ENCODE measurements at places on chromosomes 6 and 20.

- no peak for DNase-seq
Measured at GRCh38 chr20:40368876-40369275, 320.2 kb downstream of the MAFB start.

- DNase-seq: no peak
Measured at GRCh38 chr6:112253498-112253840, 898 bp downstream of the LAMA4 start.

DNA sequence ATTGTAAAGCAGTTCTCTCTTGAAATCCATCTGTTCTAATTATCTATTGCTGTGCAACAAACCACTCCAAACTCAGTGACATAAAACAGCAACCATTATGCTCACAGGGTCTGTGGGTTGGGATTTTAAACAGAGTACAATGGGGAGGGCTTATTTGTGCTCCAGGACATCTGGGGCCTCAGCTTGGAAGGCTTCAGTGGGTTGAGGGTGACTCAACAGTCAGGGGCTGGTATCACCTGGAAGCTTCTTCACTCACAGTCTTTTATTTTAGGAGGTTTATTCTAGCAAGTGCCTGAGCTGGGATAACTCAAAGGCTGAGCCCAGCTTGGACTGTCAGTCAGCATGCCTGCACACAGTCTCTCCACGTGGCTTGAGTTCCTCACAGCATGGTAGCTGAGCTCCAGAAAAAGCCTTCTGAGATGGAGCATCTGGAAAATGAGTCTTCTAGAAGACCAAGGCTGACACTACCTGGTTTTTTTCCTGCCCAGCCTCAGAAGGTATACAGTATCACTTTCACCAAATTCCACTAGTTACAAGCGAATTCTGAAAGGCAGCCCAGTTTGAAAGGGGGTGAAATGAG is 234.6 kb upstream of the ID4 start:
- DNase-seq: no peak

DNA sequence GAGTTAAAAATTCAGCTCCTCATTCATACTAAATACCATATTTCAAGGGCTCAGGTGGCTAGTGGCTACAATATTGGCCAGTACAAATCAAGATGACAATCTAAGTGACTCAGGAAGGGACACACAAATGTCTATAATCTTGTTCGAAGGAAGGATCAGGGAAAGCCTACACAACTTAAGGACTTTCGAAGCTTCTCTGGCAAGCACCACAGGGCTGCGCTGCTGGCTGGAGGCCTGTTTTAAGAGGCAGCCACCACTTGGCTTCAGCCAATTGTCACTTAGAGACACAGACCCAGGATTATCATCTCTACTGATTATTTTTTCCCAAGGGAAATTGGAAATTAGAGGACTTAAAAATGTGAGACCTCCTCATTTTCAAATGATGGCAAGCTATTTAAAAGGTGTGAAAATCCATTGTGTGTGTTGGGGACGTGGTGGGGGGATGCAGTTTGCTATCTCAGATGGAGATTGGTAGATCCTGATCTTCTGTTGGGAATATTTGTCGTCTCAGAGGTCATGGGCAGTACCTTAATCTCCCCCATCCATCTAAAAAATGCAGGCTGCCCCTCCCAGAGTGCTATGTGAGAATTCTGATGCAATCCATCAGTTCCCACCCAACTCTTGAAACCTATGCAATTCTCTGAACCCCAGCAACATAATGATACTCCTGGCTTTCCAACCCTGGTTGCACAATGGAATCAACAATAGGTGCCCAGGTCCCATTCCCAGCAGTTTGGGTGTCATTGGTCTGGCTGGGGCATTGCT is 11.3 kb downstream of the ARHGAP40 start:
- DNase-seq: no peak

GRCh38 chr20:22402550-22402949 is 181.8 kb downstream of the FOXA2 start:
- DNase-seq: no peak

- DNase-seq: no peak
Measured at GRCh38 chr6:52180787-52181558, 5.2 kb upstream of the IL17A start.

DNA sequence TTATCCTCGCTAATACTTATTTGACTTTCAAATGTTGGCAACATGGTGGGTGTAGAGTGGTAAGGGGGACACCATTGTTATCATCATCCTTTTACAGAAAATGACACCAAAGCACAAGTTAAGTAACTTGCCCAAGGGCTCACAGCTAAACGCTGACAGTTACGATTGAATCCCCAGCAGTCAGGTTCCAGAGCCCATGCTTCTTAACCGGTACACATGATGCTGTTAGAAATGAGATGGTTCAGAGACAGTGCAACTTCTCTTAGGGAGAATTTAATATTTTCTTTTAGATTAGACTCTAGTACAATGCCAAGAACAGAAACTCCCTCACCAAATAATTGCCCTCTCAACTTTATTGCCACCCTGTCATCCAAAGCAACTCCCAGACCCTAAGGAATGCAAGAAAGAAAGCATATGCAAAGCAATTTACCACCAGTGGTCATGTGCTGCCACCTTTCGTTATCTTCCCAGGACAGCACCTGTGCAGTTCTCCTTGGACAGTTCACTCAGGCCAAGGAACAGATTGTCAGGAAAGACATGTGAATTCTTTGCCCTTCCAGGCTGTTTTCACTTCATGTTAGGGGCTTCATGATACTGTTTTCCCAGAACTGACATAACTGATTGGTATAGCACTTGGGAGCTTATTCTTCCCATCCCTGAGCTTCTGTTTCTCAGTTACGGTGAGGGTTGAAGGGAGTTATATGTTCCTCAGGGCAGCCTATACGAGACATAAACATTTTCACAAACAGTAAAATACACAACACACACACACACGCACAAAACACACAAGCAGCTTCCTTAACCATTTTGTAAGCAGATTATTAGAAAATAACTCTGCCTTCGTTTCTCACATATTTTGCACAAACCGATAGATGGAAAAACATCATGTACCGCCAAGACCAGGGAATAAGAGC is 5.1 kb downstream of the HLA-DMA start:
- DNase-seq: peak; percentile 33

GRCh38 chr6:31462026-31462963 is 35.6 kb upstream of the MICB start:
- DNase-seq: no peak

- DNase-seq: no peak
Measured at GRCh38 chr20:20743511-20744169, 31.2 kb upstream of the RALGAPA2 start.

GRCh38 chr6:144215402-144215931 is 65.2 kb downstream of the STX11 start:
- DNase-seq: peak; percentile 11

DNA sequence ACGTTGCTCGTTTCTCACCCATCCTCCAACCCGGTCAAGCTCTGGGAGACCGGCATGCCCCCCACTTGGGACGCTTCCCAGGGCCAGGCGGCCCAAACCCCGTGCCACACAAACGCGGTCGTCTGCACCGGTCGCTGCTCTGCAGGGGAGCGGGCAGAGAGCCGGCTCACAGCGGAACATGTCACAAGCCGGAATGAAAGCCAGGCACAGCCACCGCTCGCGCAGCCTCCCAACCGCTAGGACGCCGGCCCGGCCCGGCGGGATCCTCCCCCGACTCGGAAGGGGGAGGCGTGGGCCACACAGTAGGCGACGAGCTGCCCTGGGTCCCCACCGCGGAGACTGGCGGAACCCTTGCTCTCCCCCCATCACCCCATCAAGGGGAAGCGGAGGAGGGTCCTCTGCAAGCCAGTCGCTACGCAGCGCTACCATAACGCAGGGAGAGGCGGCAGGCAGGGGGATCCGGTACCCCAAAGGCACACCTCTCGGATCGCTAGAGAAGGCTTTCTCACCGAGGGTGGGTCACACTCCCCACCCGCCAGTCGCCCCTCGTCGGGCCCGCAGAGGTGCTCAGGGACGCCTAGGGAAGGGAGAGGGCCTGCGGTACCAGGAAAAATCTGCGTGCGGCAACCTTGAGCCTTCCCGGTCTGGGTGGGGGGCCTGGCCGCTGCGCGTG is 768.4 kb upstream of the DEFB115 start:
- DNase-seq: no peak

- DNase-seq: no peak
Measured at GRCh38 chr6:26156850-26157250, 69.6 kb downstream of the HFE start.

DNA sequence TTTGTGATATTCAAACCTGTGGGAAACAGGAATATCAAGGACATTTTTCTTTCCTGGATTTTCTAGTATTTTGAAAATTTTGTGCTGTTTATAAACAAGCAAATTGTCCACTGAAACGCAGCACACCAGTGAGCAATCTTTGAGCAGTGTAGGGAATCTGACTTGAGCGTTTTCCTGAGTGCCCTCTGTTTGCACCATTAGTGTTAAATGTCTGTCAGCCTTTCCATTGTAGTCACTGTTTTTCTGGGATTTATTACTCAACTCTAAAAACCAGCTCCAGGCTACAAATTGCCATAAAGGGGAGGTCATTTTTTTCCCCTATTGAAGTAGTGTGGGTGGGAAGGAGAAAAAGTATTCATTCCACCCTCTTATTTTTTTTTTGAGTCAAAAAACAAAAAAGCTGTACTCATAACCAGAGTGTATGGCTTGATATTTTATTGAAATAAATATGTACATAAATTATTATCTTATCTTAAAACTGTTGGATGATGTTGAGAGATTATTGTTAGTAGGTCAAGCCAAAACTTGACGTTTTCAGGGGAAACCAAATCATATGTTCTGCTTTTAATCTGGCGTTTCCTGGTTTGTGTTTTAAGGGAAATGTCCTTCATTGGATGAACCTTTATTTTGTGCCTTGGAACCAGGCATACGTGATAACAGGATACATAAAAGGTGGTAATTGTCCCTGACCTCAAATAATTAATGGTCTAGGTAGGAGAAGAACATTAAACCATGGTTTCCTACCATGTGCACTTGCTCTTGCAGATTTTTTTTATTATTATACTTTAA is 51.8 kb downstream of the TSHZ2 start:
- DNase-seq: no peak

DNA sequence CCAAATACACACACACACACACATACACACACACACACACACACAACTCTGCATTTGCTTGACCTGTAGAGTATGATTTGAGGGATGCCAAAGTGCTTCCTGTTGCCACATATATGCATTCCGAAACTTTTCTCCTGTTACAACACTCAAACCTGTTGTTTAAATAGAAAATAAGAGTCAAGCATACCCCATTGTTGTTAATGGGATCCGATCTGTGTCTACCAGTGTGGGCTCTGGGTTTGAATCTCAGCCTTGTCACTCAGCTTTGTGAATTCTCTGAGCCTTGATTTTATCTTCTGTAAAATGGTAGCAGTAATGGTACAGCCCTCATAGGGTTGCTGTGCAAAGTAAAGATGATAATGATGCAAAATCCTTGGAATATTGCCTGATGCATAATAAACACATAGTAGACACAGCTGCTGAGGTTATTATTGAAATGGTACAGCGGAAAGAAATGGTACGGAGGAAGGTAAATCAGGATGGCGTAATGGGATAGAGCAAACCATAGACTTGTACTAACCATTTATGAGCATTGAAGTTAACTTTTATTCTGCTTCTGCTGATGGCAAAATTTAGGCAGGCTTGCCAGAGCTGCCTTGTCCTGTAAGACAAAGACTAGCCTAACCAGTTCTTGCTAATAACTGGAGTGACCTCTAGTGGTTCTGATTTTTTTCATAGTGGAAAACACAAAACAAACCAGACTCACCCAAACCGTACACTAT is 113.5 kb upstream of the PHACTR1 start:
- peak; percentile 64 for DNase-seq

- no peak for DNase-seq
Measured at GRCh38 chr6:54196905-54197304, 85.7 kb downstream of the MLIP start.

DNA sequence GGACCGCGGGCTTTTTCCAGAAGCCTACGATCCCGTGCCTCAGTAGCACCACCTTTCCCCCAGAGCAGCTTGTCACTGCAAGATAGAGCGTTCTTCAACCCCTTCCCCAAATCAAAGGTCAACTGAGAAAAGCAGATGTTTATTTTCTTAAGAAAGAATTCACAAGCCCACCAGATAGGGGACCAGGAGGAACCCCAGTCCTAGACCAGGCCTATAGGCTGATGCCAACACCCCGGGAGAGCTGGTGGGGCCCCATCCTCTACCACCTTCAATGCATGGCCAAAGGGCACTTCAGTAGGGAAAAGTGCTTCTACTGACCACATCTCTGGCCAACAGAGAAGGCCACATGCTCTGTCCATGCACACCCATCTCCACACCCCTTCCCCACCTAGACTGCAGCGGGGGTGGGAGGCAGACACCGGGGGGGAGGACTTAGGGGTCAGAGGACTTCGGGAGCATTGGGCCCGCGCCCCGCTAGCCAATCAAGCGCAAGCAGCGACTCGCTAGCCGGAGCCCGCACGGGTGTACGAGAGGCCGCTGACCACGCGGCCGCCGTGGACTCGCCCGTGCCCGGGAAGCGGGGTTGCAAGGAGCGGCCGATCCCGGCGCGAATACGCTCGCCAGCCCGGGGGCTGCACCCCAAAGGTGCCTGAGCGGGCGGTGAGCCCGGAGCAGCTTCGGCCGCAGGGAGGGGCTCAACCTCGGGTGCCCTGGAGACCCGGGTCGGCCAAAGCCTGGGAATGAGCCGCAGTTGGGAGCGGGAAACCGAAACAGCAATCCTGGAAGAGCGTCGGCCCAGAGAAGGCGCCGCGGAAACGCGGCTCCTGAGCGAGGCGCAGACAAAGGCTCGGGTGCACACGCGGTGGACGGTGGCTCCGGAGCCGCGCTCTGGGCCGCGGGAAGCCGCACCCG is 2.8 kb downstream of the PDE10A start:
- DNase-seq: no peak

GRCh38 chr20:59940956-59941294 is 736 bp downstream of the FAM217B start:
- no peak for DNase-seq

- no peak for DNase-seq
Measured at GRCh38 chr6:35360349-35361138, 18.2 kb downstream of the PPARD start.

- DNase-seq: no peak
Measured at GRCh38 chr6:168116438-168116974, 37.5 kb upstream of the FRMD1 start.

DNA sequence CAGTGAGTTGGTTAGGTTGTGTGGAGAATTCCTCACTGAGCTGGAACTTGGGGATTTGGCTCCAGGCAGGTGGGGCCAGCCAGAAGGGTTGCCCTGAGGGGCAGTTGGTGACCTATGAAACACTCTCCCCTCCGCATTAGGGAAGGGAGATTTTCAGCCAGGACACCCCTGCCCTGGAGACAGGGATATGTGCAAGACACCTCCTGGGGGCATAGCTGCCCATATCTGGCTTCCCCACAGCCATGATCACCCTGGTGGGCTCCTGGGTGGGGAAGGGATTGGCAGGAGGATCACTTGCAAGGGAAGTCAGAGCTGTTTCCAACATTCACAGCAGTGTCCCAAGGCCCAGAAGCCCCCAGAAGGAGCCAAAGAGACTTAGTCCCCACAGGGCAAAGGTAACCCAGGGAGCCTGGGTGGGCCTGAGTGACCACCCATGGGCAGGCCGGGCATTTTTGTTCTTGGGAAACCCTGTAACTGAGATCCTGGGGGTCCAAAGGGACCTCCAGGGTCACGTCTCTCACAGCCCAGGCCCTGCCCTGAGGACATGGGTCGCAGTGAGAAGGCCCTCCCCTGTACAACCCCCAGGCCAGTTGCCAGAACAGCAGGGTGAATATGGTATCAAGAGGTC is 145.8 kb downstream of the MRPL14 start:
- DNase-seq: no peak

GRCh38 chr6:14644381-14644780 is 526.8 kb downstream of the CD83 start:
- no peak for DNase-seq
